ENCODE measurements at places on chromosomes 2 and 18. TPM values are rescaled to one million over a fixed set of nuclear protein-coding genes. Genes with fewer than 3 reads are reported as not detected.

DNA sequence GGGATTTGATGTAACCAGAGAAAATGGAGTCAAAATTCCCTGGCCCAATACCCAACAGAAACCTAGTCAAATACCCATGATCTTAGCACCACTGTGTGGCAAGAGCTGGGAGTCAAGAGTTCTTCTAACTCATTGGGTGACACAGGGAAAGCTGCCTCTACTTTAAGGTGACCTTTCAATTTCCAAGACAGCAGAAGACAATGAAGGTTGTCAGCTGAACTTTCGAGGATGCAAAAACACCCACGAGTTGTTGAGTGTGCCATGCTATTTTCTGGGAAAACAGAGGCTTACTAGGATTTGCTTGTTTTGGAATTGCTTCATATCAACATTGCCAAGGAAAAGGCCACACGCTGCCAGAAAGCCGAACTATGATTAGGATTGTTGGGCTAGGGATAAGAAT lies 61.6 kb upstream of the CYRIA start:
- no peaks in the 10 kb centered on the region for H3K4me1 ChIP-seq
- no peak overlapping the region for H3K4me3 ChIP-seq
- no peaks in the 10 kb centered on the region for H3K27me3 ChIP-seq
- H3K36me3 ChIP-seq, result no peaks in the 10 kb centered on the region

DNA sequence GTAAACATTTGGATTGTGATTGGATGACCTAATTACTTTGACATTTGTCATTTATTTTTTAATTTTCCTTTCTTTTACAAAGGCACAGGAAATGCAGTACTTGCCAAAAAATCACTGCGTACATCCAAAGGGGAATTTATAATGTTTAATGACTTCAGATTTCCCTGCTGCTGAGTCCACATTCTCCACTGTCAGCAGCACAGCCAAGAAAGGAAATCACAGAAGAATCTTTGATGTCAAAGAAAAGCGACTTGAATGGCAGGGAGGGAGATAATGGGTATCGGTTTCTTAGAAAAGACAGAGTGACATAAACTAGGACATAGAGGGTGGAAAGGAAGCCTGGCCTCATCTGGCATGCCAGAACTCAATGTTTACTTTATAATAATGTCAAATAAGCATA lies 41.4 kb upstream of the COPS8 start:
- no peak for DNase-seq
- no peak overlapping the region for H3K4me3 ChIP-seq
- H3K36me3 ChIP-seq, result no peaks in the 10 kb centered on the region
- no peaks in the 10 kb centered on the region for H3K27me3 ChIP-seq

DNA sequence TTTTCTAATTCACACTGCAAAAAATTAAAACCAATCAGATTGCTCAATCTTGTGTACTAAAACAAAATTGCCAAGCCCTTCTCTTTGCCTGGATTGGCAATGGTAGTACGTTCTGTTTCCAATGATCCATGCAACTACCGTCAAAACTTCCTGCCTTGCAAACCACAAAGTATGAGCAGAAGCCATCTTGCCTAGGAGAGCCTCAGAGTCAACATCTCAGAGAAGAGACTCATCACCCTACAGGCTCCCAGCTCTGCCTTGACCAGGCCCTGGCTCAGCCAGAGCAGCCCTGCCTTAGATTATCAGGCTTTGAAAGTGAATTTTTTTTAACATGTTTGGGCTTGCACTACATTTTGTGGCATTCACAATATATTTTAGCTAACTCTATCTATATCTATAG lies 574.1 kb downstream of the SATB2 start:
- no peaks in the 10 kb centered on the region for H3K27me3 ChIP-seq
- no peaks in the 10 kb centered on the region for H3K4me1 ChIP-seq
- H3K27ac ChIP-seq, result no peak overlapping the region

DNA sequence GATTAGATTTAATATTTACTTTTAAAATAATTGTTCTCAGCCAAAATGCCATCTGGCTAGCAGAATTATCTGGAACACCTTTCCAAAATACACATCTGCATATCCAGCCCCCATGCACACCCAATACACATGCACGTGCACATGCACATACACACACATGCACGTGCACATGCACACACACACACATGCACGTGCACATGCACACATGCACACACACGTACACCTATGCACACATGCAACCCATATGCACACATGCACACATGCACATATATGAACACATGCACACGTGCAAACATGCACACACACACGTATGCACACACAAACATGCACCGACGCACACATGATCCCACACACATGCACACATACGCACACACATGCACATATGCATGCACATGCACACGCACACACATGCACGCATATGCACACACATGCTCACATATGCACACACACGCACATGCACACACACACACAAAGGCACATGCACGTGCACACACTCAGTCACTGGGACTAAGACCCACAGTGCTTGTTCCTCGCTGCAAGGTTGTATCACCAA lies 53.5 kb downstream of the COPS8 start:
- H3K4me3 ChIP-seq, result no peak overlapping the region
- no peaks in the 10 kb centered on the region for H3K27me3 ChIP-seq
- no peaks in the 10 kb centered on the region for H3K36me3 ChIP-seq
- DNase-seq, result no peak
- no peak overlapping the region for H3K27ac ChIP-seq

DNA sequence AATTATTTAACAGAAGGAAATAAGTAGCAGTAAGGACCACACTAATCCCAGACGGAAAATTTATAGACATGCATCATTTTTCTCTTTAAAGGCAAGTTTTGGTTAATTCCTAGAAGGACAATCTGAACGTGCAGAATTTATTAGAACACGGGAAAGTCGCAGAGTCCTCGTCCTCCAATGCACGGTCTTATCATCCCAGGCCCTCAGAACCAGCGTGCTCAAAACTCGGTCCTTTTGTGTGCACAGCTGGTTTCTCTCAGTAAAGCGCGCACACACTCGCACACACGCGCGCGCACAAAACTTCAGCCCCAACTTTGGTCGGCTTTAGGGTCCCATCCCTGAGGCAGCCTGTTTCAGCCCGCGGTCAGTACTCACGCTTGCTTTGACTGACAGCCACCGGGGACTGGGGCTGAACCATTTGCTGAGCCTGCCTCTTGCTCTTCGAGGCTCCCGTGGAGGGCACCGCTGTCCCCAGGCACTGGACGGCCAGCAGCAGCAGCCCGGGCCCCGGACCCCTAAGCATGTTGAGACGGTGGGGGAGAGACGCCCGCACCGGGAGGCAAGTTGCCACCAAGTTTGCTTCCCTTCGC lies 493 bp downstream of the FN1 start:
- H3K4me3 ChIP-seq, result peak overlapping the region; percentile 44
- H3K4me1 ChIP-seq, result no peaks in the 10 kb centered on the region
- no peaks in the 10 kb centered on the region for H3K36me3 ChIP-seq

- no peaks in the 10 kb centered on the region for H3K36me3 ChIP-seq
- H3K27ac ChIP-seq, result no peak overlapping the region
- H3K4me1 ChIP-seq, result no peaks in the 10 kb centered on the region
- H3K27me3 ChIP-seq, result no peaks in the 10 kb centered on the region
Observed at GRCh38 chr2:69703189-69703588, 38.7 kb upstream of the ANXA4 start.

Gene KCNE4
- total RNA-seq, result 1.0 TPM

Gene FEV
- total RNA-seq, result 25.9 TPM

Gene SCN7A
- total RNA-seq, result 6.3 TPM

GRCh38 chr2:165268754-165269153 lies 29.5 kb downstream of the SCN2A start:
- no peaks in the 10 kb centered on the region for H3K36me3 ChIP-seq
- no peak for DNase-seq
- H3K27ac ChIP-seq, result no peak overlapping the region
- H3K4me1 ChIP-seq, result no peaks in the 10 kb centered on the region
- no peaks in the 10 kb centered on the region for H3K27me3 ChIP-seq
- H3K4me3 ChIP-seq, result no peak overlapping the region

Gene RIT2
- not detected for total RNA-seq

- no peaks in the 10 kb centered on the region for H3K27me3 ChIP-seq
- no peak overlapping the region for H3K4me3 ChIP-seq
- DNase-seq, result no peak
- no peaks in the 10 kb centered on the region for H3K36me3 ChIP-seq
Observed at GRCh38 chr18:73431620-73432019, 563.8 kb upstream of the NETO1 start.

DNA sequence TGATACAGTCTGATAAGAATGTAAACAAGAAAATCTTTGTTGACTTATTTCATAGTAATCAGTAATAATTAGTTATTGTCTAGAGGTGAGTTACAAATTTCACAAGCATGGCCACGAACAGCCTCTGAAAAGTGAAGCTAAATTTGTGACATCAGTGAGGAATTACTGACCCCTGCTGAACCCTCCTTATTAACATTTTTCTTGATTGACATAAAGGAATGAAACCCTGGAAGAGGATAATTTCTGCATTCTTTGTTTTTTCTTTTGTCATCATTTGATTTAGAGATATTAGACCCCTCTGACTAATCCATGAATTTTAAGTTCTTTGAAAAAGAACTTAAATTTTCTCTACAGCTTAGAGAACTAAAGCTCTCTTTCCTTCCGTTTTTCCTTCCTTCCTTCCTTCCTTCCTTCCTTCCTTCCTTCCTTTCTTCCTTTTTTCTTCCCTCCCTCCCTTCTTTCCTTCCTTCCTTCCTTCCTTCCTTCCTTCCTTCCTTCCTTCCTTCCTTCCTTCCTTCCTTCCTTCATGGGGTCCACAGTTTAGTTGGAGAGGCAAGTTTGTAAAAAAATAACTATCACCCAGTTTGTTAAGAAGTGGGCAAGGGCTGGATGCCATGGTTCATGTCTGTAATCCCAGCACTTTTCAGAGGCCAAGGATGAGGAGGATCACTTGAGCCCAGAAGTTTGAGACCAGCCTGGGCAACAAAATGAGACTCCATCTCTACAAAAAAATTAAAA lies 387.0 kb downstream of the MTX2 start:
- H3K4me3 ChIP-seq, result no peak overlapping the region
- H3K27me3 ChIP-seq, result peaks cover 7% of the 10 kb centered on the region
- no peak for DNase-seq

DNA sequence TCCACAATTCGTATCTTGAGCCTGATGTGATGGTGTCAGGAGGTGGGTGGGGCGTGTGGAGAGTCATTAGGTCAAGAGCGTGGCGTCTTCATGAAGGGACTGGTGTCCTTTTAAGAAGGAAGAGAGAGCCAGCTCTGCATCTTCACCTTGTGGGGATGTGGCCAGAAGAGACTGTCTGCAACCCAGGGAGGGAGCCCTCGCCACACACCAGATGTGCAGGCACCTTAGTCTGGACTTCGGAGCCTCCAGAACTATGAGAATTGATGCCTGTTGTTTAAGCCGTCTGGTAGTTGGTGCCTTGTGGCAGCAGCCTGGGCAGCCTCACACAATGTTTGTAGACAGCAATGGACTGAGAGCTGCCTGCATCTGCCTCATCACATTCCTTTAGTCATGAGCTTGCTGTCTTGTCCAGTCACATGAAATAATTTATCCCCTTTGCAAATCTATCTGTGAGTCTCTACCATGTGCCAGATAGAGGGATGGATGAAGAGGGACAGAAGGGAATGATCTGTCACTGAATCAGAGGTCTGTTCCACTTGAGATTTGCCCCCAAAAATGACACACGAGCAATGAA lies 61.0 kb downstream of the MYT1L start:
- H3K27ac ChIP-seq, result no peak overlapping the region
- no peak overlapping the region for H3K4me3 ChIP-seq
- no peaks in the 10 kb centered on the region for H3K27me3 ChIP-seq
- H3K36me3 ChIP-seq, result no peaks in the 10 kb centered on the region
- DNase-seq, result no peak
- no peaks in the 10 kb centered on the region for H3K4me1 ChIP-seq

DNA sequence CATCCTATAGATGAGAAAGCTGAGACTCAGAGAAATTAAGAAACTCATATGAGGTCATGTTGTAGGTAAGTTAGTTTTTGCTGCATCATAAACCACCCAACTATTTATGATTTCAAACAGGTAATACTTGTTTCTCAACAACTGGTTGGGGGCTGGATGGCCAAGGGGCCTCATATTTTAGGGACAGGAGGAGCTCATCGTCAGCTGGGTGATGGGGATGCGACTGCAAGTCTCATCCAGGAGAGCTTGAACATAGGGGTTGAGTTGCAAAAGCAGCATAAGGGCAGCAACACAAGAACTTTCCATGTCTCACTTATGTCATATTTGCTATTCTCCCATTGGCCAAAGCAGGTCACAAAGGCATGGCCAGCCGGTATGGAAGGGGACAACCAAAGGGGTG lies 3.6 kb upstream of the RNU2-63P start:
- H3K36me3 ChIP-seq, result no peaks in the 10 kb centered on the region
- no peaks in the 10 kb centered on the region for H3K4me1 ChIP-seq
- H3K27ac ChIP-seq, result no peak overlapping the region
- no peak overlapping the region for H3K4me3 ChIP-seq
- no peaks in the 10 kb centered on the region for H3K27me3 ChIP-seq

Gene DHRS9
- total RNA-seq, result 0.34 TPM

Gene ANKRD12
- total RNA-seq, result 50.1 TPM

DNA sequence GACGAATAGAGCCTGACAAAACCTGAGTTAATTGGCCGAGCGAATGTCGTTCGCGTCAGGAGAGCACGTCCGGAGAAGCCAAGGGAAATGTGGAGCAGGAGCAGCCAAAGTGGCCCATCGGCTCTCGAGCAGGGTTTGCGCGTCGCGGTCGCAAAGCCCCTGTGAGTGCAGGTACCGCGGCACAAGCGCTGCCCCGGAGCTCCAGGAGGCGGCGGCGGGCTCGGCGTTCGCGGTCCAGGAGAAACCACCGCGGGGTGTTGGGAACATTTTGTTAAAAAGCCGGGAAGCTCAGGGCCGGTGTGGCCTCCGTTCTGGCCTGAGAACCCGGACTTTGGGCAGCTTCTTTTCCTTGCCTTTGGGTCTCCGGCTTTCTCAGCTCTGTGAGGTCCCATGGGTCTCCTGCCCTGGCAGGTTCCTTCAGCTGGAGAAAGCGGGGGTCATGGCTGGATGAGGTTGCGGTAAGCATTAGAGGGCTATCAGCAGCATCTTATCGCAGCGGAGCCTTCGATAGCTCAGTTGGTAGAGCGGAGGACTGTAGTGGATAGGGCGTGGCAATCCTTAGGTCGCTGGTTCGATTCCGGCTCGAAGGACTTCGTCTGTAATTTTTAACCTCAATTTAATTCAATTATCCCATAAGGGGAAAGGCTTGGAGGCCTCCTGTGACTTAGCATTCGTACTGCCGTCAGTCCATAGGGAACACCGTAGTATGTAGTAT lies 1.0 kb upstream of the AGBL5 start:
- DNase-seq, result peak; percentile 92
- H3K4me3 ChIP-seq, result peak overlapping the region; percentile 98
- H3K4me1 ChIP-seq, result peaks cover 6% of the 10 kb centered on the region
- H3K27me3 ChIP-seq, result no peaks in the 10 kb centered on the region
- peak overlapping the region; percentile 90 for H3K27ac ChIP-seq

Gene SLC14A1
- 139 TPM for total RNA-seq

All from prostate gland (tissue), 2 donors.